ENCODE measurements at places on chromosomes 2 and 18.

DNA sequence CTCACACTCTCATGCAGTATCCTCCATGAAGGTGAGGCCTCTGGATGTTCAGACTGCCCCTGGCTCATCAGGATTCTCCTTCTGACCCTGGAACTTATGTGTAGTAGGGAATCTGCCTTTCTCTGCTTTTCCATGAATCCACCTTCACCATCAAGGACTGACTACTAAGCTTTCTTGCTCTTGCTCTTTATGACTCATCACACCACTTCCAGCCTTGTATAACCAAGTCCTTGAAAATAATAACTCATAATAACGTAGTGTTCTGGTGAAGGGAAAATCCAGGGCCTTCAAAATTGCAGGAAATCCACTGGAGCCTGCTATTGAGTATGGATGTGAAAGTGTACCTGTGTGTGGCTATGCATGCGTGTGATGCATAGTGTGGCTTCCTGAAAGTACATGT is 11.3 kb upstream of the KCNS3 start:
- DNase-seq, result no peak

GRCh38 chr2:21687589-21687988 is 563.8 kb downstream of the TDRD15 start:
- DNase-seq, result no peak

DNA sequence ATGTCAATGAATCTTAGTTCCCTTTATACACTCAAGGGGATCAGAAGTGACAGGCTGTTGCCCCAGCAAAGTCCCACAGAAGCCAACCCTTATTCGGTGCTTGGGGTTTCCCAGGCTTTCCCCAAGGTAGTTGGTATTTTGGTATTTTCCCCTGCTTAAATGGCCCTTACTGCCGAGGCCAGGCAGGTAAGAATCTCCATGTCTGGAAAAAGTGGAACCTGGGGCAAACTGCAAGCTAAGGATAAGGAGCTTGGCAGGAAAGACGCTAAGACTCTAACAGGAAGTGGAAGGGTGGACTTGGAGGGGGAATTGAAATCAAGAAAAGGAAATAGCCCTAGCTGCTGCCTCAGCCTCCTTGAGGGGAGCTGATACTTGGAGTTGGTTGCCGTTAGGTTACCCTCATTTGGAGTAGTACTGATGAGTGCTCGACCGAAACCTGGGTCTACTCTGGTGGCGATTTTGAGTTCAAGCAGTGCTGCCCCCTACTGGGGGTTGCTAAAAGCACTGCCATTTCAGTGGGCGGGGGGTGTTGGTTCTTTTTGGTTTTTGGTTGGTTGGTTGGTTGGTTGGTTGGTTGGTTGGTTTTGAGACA is 3.3 kb upstream of the GPBAR1 start:
- DNase-seq, result peak; percentile 62

DNA sequence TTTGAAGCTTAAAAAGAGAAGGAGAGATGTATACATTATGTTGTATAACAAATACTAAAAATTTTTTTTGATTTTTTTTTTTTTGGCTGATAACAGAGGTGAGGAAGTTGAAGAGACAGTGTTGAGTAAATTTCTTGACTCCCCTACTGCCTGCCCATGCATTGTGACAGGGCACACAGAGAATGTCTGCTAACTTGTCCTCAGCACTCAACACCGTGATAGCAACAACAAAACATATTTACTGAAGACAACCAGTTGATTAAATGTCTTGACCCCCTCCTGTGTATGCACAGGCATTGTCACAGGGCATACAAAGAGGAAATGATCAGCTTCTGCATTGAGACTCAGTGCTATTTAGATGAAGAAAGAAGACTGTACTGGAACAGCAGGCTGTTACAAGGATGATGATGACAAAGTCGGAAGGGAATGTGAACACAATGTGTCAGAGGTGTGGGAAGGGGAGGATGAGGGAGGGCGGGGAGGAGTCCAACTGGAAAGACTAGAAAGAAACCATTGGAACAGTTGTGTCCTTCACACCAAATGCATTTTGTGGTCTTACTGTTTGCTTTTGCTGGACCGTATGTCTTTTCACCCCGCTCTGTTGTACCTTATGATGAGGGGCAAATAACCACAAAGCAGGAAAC is 89.5 kb downstream of the CERS6 start:
- no peak for DNase-seq

- no peak for DNase-seq
Measured at GRCh38 chr18:45413180-45413836, 202.0 kb upstream of the SLC14A2 start.

GRCh38 chr18:37514953-37515352 is 50.6 kb downstream of the CELF4 start:
- DNase-seq, result no peak

GRCh38 chr2:240778426-240778825 is 41.6 kb downstream of the KIF1A start:
- no peak for DNase-seq
